ENCODE measurements at places on chromosomes 7 and 10. TPM values are rescaled to one million over a fixed set of nuclear protein-coding genes. Genes with fewer than 3 reads are reported as not detected.

Gene NAT16
- total RNA-seq, result not detected

Gene CYP3A4
- 0.34 TPM for total RNA-seq

Gene PHKG1
- 49.2 TPM for total RNA-seq

Gene LBX1
- total RNA-seq, result 6.2 TPM

Gene SH3PXD2A
- total RNA-seq, result 57.7 TPM

Gene PI4K2A
- 11.9 TPM for total RNA-seq

Gene CYP2E1
- total RNA-seq, result 1.6 TPM
